ENCODE measurements at places on chromosomes 5 and 9.

DNA sequence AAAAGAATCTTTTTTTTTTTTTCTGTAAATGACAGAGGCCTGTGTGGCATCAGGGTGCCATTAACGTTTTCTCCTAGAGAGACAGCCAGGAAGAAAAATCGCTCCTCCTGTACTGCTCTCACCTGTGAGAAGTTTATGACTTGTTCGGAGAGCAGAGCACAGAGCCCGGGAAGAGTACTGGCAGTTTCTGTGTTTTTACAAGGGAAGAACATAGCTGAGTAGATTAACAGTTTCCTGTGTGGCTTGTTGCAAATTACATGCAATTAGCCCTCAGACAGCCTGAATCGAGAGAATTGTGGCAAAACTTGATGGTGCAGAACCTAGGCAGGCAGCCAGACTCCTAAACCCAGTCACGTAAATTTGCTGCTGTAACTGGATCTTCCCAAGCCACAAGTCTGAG is 32.1 kb downstream of the PRKACG start:
- DNase-seq, result no peak

DNA sequence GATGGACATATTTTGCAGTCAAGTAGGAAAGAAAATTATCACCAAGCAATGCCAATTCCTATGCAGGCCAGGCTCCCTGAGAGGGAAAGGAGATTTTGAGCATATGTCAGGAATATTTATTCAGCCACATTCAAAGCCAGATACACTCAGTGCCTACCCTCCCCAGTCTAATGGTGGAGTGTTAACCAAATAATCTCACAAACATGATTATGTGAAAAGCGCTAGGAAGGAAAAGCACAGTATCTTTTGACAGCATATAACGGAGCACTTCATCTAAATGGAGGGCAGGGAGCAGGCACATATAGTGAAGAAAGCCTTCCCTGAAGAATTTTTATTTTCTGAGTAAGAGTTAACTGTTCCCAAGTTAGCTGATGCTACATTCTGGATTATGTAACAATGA is 80.3 kb upstream of the SLC30A5 start:
- no peak for DNase-seq

DNA sequence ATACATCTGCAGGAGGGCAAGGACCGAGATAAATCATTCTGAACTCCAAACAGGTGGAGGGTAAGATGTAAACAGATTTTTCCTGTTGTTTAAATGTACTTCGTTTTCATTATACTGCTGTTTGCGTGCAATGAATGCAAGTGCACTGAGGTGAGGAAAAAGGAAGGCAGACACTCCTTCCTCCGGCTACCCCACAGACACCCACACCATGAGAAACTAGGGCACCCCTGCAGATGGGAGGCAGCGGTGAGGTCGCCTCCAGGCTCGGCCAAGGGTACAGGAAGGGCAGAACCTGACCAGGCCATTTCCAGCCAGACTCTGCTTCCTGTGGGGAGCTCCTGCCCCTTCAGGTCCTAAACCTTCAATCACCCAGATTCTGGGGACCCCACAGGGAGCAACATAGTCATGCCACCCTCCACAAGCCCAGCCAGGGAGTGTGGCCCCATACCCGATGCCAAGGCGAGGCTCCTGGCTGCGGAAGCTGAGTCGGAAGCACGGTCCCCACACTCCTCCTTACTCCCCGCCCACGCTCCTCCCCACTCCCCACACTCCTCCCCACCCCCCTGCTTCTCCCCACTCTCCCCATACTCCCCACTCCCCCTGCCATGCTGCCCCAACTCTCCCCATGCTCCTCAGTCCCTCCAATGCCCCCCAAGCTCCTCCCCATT is 37.1 kb downstream of the VAV2 start:
- DNase-seq, result peak; percentile 62

- no peak for DNase-seq
Observed at GRCh38 chr9:84456527-84456926, 116.0 kb upstream of the SLC28A3 start.

GRCh38 chr9:35834260-35835215 is 5.5 kb downstream of the TMEM8B start:
- no peak for DNase-seq

DNA sequence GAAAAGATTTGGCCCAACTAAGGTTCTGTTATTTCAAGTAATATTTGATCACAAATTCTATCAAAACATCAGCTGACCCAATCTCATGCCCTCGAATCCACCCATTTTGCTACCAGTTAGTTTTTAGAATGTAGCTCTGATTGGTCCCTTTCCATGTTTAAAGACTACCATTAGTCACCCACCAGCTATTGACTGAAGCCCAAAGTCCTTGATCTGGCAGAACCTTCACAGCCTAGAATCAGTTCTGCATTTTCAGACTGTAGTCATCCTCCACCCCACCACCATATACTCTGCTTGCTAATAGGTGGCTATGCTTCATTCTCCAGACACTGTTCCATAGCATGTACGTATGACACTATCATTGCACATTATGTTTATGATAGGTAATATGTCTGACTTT is 182.2 kb upstream of the TARS1 start:
- DNase-seq, result no peak

GRCh38 chr9:118963674-118964073 is 405.6 kb downstream of the BRINP1 start:
- no peak for DNase-seq

GRCh38 chr5:6518298-6519057 is 69.8 kb downstream of the UBE2QL1 start:
- no peak for DNase-seq

DNA sequence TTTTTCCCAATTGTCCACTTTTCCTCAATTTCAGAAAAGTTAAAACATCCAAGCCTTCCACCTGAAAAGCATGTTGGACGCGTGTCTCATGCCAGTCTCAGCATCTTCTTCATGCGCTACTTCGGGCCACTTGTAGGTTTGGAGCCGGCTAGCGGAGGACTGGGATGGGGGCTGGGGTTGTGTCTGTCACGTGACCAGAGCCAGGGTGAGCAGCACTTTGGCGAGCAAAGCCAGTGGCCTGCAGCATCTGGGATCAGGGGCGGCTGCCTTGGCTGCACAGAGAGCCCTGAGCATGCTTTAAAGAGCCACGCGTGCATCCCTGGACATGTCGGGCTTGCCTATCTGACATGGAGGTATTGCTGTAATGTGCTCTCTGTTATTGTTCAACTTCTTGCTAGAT is 41.2 kb downstream of the SLC6A3 start:
- DNase-seq, result no peak

GRCh38 chr9:87433853-87434252 is 63.8 kb upstream of the DAPK1 start:
- no peak for DNase-seq

DNA sequence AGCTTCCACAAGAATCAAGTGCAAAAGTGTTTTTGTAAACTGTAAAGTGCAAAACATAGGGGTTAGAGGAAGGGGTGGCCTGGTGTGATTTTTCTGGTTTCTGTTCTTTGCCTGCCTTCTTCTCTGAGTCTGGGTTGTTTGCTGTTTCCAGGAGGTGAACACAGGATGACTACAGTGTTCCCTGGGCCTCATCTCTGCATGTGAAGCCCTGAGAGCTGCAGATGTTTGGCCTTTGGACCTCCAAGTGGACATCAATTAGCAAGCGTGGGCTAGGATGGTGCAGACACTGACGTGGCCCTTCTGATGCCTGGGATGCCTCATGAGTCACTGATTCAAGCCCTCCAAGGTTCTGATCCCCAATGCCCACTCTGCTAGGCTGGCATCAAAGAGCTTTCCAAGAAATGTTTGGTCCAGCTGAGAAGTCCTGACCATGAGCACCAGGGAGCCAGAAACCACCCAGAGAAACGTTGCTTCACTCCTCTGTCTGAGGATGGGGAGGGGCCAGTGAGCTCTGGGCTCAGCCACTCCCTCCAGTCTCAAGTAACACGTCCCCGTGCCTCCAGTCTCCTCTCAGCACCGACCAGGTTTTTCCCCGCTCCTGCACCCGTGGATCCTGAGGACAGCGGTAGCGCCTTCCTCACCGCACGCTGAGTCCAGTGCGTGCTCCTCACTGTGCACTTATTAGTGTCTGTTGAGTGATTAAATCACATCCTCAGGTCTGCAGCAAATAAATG is 7.6 kb downstream of the IL9 start:
- no peak for DNase-seq

DNA sequence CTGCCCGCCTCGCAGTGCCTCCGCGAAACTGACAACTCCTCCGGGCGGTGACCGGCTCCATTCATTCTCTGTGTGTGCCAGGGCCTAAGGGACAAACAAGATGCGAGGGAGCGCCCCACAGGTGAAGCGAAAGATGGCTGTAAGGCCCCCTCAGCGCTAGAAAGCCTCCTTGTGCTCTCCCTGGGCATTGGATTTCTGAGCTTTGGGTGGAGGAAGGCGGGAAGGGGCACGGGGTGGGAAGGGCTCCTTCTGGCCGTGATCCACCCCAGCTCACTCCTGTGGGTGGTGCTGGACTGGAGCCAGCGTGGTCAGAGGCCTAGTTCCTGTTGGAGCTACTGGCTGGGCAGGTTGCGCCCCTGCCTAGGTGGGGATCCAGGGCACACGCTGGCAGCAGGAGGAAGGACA is 943 bp downstream of the GALNT12 start:
- DNase-seq, result peak; percentile 68

- DNase-seq, result no peak
Observed at GRCh38 chr9:128120061-128120740, 7.3 kb downstream of the PTGES2 start.

DNA sequence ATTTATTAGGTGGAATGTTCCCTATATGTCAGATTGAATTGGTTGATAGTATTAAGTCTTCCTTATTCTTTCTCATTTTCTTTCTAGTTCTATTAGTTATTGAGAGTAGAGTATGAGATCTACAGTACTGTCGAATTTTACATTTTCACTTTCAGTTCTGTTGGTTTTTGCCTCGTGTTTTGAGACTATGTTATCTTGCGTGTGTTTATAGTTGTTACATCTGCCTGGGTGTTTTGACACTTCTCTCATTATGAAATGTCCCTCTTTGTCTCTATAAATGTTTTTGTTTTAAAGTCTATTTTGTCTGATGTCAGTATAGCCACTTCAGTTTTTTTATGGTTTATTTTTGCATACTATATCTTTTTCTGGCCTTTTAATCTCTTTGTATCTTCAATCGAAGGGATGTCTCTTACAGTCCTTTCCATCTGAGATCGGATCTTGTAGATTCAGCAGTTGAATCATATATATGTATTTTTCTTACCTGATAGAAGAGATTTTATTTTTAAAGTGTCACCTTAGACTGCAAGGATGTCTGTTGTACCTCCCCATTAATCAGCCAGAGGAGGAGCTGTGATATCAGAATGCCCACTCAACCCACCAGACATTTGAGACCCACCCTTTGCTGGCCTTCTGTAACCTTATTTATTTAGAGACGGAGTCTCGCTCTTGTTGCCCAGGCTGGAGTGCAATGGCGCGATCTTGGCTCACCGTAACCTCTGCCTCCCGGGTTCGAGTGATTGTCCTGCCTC is 20.7 kb downstream of the EHMT1 start:
- DNase-seq, result no peak

DNA sequence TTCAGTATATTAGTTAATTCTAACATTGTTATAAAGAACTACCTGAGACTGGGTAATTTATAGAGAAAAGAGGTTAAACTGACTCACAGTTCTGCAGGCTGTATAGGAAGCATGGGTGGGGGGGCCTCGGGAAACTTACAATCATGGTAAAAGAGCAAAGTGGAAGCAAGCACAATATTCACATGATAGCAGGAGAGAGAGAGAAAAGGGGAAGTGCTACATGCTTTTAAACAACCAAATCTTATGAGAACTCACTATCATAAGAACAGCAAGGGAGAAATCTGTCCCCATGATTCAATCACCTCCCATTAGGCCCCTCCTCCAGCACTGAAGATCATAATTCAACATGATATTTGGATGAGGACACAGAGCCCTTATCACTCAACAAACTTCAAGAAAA is 324.9 kb downstream of the ZNF608 start:
- DNase-seq, result no peak

- no peak for DNase-seq
Observed at GRCh38 chr5:81728301-81728700, 22.6 kb downstream of the SSBP2 start.

- no peak for DNase-seq
Observed at GRCh38 chr5:171650597-171650996, 135.0 kb upstream of the SMIM23 start.

- DNase-seq, result peak; percentile 71
Observed at GRCh38 chr5:172274951-172275753, 8.4 kb downstream of the UBTD2 start.

DNA sequence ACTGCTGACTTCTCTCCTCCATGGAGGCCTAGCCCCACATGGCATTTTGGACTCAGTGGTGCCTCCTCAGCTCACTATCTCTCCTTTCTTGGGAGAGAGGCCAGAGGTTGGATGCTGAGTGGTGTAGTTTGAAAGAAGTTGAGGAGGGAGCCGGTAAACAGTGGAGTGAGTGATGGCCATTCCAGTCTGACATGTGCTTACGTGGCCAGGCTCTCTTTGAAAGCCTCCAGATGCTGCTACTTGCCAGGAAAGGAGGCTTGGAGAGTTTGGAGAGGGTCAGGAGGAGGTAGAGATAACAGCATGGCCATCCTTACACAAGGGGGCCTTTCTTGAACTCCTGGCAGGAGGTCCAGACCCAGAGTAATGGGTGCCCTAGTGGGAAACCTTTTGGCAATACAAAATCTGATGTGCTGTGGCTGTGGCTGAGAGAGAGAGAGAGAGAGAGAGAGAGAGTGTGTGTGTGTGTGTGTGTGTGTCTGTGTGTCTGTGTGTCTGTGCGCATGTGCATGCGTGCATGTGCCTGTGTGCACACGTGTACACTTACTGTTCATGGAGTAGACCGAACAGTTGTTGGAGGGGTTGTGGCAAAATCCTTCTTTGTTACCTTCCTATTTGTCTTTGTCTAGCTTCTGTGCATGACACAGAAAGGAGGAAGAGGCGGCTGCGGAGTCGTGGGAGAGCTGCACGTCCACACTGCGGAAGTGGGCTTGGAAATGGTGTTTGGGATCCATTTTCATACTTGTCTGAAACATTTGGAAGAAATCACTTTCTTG is 37.8 kb downstream of the RALGPS1 start:
- no peak for DNase-seq

DNA sequence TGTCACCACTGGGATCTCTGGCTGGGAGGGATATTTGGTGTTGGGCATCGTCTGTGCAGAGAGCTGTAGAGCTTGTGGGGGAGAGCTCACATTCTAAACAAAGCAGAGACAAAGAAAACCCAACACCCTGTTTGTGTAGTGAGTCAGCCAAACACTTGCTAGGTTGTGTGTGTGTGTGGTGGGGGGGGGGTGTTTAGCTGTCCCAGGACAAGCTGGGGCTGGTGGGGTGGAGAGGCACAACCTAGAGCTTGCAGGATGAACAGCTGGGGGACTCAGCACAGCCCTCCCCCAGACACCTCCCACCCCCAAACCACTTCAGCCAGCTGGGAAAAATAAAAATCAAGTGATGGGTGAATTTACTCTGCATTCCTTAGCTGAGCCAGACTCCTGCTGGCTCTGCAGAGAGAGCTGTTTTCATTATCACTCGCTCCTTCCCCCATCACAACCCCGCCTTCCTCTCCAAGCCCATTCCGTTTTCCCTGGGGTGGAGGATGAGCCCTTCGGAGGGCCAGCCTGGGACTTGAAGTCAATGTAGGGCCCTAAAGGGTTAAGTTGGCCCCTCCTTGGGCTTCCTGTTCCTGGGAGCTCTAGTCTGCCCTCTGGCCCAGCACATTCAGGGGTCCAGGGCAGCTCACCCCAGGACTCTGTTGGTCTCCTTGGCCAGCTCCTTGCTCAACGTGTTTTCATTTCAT is 2.6 kb downstream of the OLFML2A start:
- DNase-seq, result peak; percentile 13

All from activated CD8-positive, alpha-beta memory T cell treated with anti-CD3 and anti-CD28 coated beads for 24 hours (primary cell).